Stimulated activated CD4-positive, alpha-beta T cell treated with anti-CD3 and anti-CD28 coated beads, Interleukin-15, amount 100 ng/mL, for 48 hours (primary cell): ENCODE measurements at places on chromosomes 2 and 18.

DNA sequence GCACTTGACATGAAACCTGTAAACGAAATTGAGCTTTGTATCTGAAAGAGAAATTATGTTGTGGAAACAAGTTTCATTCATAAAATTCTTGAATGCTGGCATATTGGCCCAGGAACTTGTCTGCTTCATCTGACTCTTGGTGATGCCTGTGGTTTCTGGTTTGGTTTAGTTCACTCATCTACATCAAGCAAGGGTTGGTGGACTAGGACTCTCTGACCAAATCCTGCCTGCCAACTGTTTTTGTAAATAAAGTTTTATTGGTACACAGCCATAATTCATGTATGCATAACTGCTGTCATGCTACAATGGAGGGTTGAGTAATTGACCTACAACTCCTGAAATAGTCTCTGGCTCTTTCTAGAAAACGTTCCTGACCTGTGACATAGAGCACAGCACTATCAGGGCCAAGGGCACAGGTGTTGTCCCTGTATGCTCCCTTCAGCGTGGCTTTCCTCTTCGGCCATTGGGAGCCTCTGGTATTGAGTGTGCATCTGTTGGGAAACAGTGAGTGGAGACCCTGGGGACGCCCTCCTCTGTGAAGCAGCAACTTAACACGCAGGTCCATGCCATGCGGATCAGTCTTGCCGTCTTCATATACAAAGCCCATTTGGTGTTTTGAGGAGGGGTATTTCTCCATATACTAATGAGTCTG lies 226.3 kb downstream of the SH3RF3 start:
- DNase-seq, result no peak

GRCh38 chr18:49170145-49170544 lies 219.4 kb upstream of the SMAD7 start:
- no peak for DNase-seq

DNA sequence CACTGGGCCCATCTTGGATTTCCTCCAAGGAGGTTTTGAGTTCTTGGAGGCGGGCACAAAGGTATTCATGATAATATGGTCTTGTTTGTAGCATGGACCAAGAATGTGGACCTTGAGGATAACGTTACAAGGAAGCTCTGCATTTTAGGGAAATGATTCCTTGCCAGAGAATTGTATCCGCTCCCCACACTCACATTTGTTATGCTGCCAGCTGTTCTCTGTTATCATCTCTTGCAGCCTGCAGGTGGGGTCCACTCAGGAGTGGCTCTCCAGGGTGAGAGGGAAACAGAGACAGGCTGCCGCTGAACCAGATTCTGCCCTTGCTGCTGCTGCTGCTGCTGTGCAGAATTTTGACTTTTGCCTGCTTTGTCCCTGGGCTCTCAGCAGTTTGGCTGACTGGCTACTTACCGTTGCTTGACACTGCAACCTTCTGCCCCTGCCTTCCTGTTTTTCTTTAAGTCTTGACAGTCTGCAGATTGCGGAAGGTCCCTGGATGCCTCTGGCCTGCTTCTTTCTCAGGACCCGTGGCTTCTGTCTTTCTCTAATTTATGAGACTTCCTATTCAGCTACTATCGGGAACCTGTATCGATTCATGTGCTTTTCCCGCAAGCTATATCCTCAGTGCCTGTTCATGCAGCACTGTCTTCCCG lies 122.3 kb upstream of the DOCK10 start:
- DNase-seq, result no peak

DNA sequence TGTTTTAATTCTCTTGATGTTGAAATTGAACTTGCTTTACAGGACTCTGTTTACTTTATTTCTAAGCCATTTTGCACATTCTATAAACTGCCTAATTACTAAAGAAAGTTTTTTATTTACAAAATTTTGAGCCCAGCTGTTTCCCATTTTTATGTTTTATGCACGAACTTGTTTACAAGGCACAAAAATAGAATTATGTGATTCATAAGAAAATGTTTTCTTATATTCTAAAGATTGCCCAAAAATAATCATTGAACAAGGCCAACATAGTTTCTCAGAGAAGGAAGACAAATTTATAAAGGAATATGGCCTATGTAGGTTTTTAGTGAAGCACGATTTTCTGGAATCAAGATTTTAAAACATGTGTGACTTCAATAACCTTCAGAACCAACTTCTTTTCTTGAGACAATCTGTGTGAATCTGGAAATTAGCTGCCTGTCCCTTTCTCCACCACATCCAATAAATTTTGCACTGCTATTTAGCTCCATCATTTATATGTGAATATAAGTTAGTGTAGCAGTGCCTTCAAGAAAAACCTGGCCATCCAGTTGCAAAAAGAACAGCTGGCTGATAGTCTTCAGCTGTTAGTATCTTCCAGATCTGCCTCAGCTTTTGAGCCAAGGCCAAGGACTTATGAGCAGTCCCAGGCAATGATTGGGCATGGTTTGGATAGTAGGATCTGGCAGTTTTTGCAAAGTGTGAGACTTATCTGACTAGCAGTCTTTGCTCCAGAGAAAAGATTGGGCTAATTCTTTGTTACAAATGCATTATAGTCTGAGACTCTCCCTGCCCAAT lies 253.2 kb upstream of the COL3A1 start:
- DNase-seq, result no peak

GRCh38 chr2:9806298-9806610 lies 37.0 kb upstream of the TAF1B start:
- DNase-seq, result no peak

DNA sequence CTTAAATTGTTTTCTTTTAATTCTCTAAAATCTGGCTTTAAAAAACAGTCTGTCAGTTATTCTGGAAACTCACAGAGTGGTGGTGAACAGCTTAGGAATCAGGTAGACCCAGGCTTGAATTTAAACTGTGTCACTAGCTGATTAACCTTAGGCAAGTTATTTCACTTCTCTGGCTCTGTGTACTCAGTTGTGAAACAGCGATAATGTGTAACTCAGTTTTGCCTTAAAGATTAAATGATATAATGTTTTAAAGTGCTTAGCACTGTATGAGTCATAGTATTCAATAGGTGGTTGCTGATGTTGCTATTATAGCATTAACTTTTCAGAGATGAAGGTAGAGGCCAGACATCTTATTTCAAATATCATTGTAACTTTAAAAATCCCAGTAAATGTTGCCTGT lies 40.7 kb downstream of the PKP4 start:
- no peak for DNase-seq

GRCh38 chr2:169590804-169591203 lies 6.7 kb downstream of the PPIG start:
- DNase-seq, result no peak
